ENCODE measurements at places on chromosomes 7 and 10.

GRCh38 chr7:117283371-117283770 is 39.5 kb downstream of the WNT2 start:
- DNase-seq = no peak

DNA sequence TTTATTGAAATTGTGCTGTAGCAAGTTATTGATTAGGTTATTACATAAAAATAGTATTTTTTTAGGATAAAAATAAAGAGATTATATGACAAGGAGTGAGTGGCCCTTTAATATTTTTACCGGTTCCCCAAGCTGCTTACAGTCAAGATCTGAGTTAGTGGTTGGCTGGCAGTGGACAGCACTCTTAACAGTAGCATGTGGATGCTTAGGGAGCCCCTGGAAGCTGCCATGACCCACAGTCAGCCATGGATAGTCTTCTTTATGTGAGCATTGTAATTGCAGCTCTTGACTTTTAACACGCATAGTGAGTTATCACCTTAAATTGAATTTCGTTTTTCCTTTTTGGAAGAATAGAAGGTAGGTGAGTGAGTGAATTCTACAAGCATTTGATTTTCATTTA is 22.1 kb downstream of the RAB18 start:
- DNase-seq = no peak

- no peak for DNase-seq
These were observed 6.4 kb downstream of the FBH1 start for GRCh38 chr10:5896208-5897052.

GRCh38 chr7:142566271-142566670 is 183.0 kb upstream of the PRSS1 start:
- DNase-seq = no peak

DNA sequence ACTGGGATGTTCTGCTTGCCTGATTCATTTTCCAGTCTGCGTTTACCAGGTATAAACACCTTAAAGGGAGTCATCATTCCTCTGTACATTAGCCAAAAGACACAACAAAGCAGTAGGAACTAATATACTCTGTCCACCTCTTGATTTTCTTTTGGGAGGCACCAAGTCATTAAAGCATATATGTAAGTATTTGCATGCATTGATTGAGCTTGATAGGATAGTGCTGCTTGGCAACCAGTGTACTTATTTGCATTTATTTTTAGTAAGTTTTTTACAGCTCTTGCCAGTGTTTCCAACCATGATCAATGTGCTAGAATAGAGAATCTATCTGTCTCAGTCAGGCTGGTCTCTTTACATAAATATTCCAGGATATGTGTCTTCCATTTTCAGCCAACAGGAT is 353.3 kb upstream of the SEMA3C start:
- no peak for DNase-seq

GRCh38 chr7:11811709-11812108 is 20.3 kb downstream of the THSD7A start:
- no peak for DNase-seq

DNA sequence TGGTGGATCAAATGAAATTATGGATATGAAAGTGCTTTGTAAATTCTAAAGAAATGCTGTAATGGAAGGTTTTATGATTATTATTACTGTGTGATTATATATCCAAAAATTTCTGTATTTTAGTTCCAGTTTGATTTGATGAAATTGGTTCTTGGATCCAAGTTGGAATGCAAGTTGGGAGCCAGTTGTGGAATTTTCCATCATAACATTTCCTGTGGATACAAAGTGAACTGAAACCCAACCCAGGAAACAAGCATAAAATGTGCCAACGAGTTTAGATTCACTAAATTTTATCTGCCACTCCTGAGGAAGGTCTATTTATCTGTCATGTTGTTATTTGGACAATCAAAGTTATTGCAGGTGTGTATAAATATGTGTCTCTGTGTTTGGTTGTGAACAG is 131.4 kb upstream of the MDFIC start:
- DNase-seq = no peak

DNA sequence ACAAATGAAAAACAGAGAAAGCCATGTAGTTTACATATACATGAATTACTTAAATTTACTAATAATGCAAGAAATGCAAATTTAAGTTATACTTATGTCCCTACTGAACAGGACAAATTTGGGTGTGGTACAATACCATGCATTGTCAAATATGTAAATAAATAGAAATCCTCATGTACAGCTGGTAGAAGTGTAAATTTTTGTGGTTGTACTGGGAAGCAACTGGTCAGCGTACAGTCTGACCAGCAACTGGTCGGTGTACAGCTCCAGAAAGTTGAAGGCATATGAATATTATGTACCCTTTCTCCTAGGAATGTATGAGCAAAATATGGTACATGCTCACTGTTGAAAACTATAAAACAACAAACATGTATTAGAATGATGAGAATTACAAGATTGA is 93.9 kb upstream of the TMEM106B start:
- DNase-seq = no peak

- DNase-seq = no peak
These were observed 21.3 kb downstream of the BTBD16 start for GRCh38 chr10:122292376-122292775.

- DNase-seq = no peak
These were observed 81.5 kb upstream of the HPS1 start for GRCh38 chr10:98528166-98528804.

DNA sequence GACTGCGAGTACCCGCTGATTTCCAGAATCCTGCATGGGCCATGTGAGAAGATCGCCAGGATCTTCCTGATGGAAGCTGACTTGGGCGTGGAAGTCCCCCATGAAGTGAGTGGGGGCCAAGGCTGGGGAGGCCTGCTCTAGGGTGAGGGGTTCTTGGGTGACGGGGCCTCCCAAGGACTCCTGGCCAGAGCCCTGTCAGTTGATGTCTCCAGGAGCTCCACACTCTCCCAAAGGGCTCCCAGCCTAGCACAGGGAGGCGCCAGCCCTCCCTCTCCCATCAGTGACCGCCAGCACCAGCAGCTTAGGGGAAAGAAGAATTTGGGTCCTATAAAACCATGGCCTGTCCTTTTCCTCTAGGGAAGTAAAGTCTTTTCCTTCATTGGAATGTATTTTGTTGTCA is 9.8 kb upstream of the ZNF22 start:
- no peak for DNase-seq

- DNase-seq = peak; percentile 82
These were observed 692 bp downstream of the CARD11 start for GRCh38 chr7:3042861-3043489.

DNA sequence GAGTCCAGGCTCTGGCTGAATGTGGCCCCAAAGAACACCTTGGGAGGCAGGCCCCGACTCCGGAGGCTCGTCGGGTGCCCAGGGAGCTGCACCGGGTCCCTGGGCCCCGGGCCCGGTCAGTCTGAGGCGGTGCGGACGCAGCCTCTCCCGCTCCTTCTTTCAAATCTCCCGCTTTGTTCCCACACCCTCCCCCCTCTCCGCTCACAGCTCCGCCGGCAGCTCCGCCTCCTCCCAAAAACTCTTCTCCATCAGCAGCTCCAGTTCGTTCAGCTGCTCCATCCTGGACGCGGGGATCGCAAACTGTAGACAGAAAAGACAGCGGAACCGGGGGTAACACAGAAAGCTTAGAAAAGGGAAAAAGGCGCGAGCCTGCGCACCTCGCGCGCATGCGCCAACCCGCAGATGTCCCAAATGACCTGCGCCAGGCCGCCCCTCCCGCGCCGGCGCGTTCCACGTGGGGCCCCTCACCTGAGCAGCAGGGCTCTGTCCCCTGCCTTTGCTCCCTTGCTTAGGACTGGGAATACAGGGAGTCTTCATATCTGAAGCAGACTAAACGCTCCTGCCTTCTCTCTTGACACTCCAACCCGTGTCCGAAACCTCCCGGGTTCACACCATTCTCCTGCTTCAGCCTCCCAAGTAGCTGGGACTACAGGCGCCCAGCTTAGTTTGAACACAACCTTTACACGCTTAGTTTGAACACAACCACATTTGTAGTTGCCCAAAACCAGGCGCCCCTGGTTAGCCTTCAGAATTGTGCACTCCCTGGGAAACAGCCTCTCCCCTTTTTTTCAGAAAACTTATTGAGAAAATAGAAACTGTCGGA is at the start of gene DNA2:
TSS of gene DNA2 (minus strand) at position 388 of the 823 bp plus-strand sequence. CDS start at position 279, 109 bp downstream.
- no peak for DNase-seq

DNA sequence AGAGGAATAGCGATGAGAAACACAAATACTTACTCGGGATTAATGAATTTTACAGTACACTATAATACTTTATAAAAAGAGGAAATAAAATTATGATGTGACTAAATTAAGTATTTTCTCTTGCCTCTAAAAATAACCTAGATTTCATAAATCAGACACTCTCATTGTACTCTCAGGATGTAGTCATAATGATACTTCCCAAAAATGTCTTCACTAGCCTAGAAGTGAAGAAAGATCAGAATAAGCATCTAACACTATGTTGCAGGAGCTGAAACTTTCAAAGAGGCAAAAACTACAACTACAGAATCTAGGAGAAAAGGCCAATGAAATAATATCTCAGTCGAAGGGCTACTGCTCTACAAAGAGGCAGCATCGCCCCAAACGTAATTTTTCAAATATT is 49.4 kb downstream of the DNAJC1 start:
- DNase-seq = no peak

- DNase-seq = no peak
These were observed 67.7 kb upstream of the JCAD start for GRCh38 chr10:30127120-30127541.

- DNase-seq = no peak
These were observed 75.1 kb upstream of the SMNDC1 start for GRCh38 chr10:110379831-110380230.

GRCh38 chr10:60893231-60893630 is 50.8 kb downstream of the RHOBTB1 start:
- DNase-seq = no peak

- no peak for DNase-seq
These were observed 628 bp downstream of the PARP12 start for GRCh38 chr7:140062118-140062527.

DNA sequence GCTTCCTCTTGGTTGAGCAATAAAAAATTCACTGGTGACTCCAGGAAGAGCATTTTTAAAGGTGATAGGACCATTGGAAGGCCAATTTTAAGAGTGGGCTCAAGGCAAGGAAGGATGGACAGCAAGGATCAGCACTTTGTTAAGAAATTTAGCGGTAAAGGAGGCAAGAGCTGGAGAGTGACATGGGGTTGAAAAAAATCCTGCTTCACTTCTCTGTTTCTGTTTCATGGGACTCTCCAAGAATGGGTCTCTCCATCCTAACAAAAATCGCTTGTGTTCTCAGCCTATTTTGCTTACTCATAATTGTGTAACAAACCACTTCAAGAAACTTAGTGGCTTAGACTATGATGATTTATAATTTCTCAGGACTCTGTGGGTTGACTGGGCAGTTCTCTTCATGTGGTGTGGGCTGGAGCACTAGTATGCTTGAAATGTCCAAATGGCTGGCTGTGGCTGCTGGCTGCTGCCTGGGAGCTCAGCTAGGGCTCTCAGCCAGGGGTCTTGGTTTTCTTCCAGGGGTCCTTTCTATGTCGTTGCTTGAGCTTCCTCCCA is 59.8 kb upstream of the ZNRF2 start:
- no peak for DNase-seq

DNA sequence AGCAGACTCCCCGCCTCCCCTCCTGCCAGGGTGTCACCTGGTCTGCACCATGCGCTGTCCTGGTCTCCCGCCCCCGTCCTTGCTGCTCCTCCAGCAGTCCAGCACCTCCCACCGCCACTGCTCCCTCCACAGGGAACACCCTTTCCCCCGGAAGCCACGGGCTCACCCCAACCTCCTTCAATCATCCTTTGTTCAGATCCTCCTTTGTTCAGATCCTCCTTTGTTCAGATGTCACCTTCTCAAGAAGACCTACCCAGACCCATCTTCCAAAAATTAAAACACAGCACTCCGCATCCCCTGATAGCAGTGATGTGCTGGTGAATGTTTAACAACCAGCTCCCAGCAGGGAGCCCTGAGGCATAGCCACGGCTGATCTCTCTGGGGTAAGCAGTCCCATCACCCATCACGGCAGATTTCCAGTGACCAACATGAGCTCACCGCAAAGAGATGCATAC is 237.7 kb downstream of the USP6NL start:
- no peak for DNase-seq

GRCh38 chr7:100801833-100802568 is 25.3 kb downstream of the EPHB4 start:
- DNase-seq = no peak

DNA sequence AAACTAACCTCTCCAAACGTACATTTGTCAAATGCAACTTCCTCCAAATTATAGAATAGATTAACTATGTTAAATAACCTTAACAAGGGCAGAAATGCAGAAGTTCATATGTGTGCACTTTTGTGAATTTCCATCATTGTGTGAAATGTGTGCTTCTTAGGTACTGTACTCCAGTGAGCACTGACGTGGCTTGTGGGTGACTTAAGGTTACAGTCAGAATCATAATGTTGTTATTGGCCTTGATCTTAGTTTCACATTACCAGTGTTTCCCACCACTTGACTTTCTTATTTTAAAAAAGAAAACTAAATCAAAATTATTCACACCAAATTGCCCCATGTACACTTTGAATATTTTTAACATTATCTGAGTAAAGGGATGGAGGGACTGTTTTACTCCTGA is 155.1 kb upstream of the FZD8 start:
- no peak for DNase-seq

DNA sequence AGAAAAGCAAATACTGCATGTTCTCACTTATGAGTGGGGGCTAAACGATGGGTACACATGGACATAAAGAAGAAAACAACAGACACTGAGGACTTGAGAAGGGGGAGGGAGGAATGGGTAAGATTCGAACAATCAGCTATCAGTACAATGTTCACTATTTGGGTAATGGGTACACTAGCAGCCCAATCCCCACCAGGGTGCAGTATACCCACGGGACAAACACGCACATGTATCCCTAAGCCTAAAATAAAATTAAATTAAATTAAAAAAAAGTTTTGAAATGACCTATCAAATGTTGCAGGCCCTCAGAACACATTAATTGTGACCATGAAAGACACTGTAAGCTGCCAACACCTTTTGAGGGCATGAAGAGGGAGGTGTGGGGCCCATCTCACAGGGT is 316.0 kb downstream of the WDR37 start:
- no peak for DNase-seq

DNA sequence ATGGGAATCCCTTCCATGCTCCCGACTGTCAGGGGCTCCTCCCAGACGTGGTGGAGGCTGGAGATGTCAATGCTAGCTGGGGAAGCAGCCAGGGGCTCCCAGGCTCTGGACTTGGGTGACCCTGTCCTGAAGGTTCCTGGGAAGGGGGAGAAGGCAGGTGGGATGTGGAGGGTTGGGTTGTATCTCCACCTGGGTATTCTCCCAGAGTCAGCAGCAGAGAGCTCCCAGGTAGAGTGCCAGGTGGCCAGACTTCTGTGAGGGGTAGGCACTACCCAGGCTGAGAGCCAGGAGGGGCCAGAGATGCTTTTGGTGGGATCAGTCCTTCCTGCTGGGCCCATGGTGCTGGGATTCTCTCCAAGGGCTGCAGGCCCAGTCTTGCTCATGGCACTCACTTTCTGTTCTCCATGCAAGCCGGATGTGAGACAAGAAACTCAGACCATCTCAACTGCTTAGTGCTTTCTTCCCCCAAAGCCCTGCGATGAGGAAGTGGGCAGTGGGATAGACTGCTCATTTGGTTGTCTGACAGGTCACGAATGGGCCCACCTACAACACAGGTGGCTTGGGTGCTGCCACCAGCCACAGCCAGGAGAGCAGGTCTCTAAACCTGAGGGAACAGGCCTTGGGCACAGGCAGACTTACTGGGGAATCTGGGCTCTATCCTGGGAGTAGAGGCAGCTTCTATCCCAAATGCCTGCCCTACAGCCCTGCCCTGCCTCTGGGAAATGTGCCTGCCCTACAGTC is 52.5 kb upstream of the CAMK2B start:
- DNase-seq = peak; percentile 72
